ENCODE measurements at places on chromosomes 2 and 18.

DNA sequence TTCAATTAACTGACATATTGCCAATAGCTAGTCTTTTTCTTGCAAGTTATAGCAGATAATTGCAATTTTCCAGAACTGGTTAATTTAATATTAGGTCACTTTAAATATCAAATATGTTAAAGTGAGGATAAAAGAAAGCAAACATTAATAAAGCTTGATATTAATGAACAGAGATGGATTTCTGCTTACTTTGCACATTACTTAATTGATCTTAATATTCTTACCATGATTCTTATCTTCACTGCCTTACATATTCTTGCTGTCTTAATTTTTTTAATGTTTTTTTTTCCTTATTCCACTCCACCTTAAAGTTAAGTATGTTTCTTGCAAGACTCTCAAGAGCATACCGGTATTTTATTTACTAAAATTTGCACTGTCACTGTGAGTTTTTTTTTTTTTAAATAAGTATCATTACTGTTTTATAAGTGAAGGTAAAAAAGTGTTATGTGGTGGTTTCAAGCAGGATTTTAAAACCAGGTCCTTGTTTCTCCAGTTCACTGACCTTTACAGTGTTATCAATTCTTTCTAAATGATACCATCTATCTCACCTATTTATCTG, 33.9 kb downstream of the PPP3R1 start:
- no peak for DNase-seq

DNA sequence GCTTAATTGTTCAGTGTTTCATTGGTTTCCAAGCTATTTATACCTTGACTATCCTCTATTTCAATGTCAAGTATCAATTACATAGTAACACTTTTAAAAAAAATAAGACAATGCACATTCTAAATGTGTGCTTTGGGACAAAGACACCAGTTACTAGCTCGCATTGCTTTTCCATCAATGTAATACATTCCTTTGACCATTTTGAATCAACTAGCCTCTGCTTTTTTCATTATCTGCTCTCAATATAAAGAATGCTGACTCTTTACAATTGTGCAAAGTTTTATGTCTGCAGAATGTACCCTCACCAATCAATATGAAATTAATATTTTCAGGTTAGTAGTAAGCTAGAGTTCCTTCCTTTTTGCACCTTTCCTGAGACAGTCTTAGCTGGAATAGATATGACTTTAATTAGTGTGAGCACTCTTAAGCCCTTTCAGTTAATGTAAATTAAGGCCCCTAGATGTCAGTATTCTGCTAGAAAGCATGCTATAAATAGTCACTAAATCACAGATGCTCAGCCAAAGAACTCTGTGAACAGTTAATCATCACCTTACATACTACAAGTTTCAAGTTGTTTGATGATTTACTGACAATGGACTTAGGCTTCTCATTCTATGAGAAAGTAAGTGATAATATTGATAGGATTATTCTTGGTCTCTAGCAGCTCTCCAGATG, 413.6 kb downstream of the PTH2R start:
- DNase-seq, result no peak

DNA sequence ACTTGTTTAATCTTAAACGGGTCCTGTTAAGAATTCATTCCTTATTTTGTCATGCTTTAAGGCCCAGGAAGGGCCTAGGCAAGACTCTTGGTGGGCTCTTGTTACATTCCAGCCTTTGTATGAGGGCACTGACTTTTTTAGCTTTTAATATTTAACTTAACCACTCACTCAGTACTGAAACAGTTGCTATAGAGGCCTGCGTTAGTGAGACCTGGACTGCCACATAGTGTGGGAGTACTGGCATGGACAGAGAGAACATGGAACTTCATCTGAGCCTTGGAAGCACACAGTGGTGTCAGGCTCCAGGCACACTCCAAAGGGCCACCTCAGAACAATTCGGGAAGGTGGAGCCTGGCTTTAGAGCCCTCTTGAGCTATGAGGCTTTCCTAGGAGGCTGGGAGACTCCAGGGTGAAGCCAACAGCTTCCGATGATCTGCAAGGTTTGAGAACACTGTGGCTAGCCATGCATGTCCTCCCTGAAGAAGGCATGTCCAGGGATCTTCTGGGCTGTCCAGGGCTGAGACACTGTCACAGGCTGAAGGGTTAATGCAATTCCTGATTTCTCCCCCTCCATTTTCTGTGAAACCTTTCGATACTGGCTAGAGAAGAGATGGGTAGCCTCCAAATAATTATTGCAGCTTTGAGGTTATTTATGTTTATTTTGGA, 155.4 kb upstream of the ACAA2 start:
- no peak for DNase-seq

DNA sequence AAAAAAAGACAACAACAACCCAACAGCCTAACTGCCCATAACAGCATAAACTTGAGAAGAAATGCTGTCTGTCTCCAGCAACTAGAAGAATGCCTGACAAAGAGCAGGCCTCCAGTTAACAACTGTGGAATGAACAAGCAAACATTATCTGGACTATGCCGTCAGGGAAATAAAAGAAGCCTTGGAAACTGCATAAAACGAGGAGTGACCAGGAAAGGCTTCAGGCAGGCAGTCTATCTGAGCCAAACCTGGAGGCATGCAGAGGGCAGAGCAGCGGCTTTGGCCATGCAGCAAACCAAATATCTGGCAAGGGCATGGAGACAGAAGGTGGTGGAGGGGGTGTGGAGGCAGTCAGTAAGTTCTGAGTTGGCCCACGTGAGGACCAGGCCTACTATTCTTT, 11.1 kb downstream of the HES6 start:
- no peak for DNase-seq

GRCh38 chr2:66334237-66335029, 100.5 kb upstream of the MEIS1 start:
- DNase-seq, result no peak

GRCh38 chr2:129008055-129008880, 689.6 kb upstream of the HS6ST1 start:
- no peak for DNase-seq

GRCh38 chr2:54656863-54657262, 66.6 kb upstream of the EML6 start:
- no peak for DNase-seq

DNA sequence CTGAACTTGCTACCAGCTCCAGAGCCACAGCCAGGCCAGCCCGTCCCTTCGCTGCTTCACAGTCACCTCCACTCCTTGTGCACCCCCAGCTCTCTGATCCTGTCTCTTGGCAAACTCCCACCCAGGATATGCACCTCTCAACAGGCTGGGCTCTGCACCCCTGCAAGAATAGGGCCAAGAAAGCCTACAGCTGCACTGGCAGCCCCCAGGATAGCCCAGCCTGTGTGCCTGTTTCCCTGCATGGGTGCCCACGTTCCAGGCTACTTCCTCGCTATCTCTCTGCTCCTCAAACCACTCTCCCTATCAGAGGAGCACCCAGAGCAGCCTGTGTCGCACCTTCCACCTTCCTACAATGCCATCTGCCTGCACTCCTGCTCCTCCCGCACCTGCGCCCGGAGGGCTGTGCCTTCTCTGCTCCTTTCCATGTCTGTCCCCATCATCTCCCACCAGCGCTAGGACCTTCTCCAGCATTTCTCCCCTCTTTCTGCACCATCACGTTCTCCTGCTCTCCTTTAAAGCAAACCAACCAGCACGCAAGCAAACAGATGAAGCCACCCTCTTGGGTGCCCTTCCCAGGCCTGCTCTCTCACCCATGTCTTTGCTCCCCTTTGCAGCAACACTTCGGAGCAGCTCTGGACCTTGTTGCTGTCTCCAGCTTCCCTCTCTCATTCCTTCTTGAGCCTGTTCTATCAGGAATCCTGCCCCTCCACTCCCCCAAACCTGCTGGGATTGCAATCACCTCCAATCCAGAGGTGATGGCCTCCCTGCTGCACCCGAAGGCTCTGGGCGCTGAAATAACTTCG, 313.2 kb upstream of the HS6ST1 start:
- DNase-seq, result no peak

DNA sequence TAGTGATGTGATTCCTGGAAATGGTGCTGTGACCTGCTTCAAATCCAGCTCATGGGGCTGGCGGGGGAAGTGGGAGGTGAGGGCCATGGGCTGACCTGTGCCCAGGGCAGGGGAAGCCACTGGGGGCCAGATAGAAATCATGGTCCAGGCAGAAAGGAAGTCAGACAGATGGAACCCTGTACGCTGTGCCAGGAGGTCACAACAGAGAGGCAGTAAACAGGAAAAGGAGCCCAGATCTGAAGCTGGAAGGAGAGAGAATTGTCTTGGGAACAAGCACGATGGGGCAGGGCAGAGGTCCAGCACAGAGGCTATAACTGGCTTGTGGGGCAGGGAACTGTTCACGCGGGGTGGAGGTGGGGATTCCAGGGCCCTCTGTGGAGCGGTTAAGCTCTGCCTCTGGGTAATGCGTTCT, 76.0 kb downstream of the RNF144A start:
- DNase-seq, result peak; percentile 64

DNA sequence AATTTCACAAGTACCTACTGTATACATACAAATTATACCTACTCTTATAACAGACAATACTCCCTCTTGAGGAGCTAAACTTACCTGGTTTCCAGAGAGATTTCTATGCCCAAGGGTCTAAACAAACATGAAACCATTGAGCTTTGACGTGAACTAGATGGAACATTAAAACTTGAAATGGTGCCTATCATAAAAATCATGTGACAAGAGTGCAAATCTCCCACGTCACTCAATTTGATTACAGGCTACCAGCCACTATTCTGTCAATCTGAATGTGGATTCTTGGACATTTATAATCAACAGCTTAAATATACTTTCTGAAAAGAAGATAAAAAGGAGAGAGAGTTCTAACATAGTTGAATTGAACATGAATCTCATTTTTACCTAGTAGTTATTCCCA, 297.1 kb upstream of the SESTD1 start:
- DNase-seq, result no peak

DNA sequence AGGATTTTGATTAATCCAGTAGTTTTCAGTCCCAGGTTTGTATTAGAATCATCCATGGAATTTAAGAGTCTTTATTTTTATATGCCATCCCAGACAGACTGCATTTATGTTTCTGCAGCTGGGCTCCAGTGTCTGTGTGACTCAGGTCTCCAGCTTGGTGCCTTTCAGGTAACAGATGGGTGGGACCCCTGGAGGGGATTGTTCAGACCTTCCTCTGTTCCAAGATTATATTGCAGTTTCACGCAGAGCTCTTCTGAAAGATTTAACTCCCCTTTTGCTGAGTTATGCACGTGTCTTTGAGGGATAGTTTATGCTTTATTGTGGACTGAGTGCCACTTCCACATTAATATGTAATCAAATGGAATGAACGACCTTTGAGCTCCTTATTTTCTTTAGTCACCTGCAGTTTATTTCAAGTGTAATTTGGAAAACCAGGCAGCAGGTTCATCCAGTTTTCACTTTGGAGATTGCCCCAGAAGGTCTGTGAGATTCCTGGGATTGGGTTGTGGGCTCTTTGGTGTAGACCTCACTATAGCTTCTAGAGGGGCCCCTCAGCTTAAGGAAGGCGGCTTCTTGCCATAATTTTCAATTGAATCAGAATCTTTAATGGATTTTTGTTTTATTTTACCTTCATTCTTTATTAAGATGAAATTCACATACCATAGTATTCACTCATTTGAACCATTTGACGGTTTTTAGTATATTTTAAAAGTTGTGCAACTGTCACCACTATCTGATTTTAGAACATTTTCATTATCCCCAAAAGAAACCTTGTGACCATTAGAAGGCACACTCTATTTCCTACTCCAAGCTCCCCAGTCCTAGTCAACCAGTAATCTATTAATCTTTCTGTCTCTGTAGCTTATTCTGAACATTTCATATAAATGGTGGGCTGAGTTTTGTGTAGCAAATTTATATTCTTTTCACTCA, 135.0 kb downstream of the WDSUB1 start:
- DNase-seq, result no peak

- no peak for DNase-seq
Measured at GRCh38 chr2:10158681-10159080, 36.1 kb downstream of the RRM2 start.

DNA sequence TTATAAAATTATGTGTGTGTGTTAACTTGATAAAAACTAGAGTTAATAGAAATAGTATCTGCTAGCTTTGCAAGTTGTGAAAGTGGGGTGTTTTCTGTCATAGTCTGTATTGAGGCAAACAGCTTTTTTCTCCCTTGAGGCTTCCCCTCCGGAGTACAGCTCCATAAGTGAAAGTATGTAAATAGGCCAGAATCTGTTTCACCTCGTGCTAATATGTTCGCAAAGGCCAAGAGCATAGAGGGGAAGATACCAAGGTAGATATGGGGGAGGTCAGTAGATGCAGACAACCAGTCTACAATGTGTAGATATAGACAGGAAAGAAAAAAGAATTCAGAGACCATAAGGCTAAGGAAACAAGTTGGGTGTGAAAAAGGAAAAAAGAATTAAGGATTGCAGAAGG, 72.9 kb downstream of the PTRHD1 start:
- no peak for DNase-seq

DNA sequence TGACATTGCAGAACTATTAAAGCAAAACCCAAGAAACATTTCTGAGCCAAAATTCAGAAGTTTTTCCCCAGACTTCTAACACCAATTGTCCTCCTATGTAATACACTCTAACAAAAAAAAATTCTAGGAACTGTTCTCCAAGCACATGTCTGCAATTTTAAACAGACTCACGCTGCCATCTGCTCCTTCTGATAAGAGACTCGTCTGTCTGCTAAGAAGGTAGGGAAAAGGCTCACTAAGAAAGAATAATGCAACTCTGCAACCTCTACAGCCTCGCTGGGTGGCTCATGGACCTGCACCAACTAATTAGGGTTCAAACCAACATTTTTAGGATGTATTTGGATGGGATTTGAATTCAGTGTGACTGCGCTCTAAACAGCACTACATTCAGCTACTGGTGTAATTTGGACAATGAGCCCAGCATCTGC, 366.5 kb downstream of the DSC3 start:
- no peak for DNase-seq

DNA sequence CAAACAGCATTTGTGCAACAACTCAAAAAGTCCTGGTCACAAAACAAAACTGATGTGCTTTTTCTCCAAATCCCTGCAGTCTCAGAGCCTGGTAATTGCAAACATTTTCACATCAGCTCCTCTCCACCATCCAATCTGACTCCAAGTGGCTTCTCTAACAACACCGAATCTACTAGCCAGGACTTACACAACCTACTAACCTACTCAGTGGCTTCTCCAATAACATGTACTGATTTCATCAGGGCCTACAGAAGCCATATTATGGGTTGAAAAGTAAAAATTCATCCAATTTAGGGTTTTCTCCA, 104.3 kb downstream of the COLEC12 start:
- DNase-seq, result no peak

DNA sequence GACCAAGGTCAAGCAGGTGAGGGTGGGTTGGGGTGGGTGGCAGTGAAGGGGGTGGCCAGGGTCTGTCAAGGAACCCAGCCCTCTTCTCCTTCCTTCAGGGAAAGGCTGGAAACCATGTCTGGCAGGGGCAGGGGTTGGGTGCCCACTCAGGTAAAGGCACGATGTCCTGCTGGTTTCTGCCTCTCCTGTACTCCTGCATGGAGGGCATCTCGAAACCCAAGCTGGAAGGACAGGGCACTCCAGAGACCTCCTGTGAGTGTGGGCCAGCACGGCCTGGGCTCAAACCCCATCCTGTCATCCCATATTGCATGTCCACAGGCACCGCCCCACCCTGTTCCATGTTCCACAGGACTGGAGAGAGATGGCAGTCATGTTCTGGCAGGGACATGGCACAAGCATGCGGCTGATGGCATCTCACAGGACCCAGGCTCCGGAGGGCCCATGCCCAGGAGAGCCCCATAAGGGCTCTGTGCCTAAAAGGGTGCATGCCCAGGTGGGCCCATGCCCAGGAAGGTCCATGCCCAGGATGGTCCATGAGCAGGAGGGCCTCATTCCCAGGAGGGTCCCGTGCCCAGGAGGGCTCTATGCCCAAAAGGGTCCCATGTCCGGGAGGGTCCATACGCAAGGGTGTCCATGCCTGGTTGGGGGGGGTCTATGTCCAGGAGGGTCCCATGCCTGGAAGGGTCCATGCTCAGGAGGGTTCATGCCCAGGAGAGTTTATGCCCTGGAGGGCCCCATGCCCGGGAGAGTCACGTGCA, 6.4 kb downstream of the GPR35 start:
- no peak for DNase-seq
